Activated T-helper 17 cell treated with anti-CD3 and anti-CD28 coated beads, Interleukin-2, amount 50 U/mL, for 72 hours (primary cell): ENCODE measurements at places on chromosomes 4 and X.

DNA sequence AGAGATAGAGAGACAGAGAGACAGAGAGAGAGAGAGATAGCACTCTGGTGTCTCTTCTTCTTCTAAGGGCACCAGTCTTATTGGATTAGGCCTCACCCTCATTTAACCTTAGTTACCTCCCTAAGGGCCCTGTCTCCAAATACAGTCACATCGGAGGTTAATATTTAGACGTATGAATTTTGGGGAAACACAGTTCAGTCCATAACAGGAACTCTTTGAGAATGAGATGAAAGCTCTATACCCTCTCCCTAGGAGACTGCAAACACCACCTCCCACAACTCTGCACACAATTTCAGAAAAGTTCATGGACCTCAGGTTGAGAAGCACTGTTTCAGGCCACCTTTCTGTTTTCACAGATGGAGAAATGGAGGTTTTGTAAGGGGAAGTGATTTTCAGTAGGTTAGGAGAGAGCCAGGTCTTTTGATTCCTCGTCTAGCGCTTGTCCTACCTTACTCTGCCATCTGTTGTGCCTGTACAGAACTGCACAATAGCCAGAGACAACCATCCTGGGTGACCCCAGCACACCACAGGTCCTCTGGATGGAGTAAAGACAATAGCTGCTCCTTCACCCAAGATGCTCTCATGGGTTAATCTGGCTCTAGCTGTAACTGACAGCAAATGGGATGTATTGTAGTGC, 16.9 kb upstream of the LOC101059915 start:
- ATAC-seq = peak; percentile 82

GRCh38 chrX:43566170-43566569, 89.9 kb upstream of the MAOA start:
- ATAC-seq = no peak

- no peak for ATAC-seq
These were observed 247.1 kb upstream of the FSTL5 start for GRCh38 chr4:162410854-162411253.

DNA sequence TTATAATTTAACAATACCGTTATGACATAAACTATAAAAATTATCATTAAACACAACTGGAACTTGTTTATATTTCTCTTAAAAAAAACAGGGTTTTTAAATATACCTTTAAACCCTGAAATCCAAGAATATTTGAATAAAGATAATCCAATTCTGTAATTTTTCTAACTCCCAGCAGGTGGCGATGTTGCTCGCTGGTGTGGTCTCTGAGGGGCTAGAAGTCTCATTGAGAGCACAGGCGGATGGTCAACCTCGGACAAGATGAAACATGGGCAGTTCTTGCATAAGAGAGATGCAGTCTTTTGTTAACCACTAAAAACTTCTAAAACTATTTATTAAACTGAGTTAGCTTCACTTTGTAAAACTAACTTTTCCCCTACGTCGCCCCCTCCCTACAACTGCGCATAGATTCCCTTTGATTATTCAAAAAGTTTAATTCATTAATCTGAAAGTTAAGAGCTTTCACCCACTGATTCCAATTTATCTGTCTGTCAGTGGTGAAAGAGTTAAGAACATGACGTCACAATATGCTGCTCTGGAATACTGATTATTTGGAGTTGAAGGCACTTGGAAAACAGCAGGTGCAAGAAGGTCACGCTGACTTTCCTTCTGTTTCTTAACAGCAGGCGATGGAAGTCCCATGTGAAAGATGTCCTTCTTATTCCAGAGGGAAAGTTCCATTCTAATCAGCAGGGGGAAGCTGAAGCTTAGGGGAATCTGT, 29.5 kb downstream of the DMP1 start:
- no peak for ATAC-seq

DNA sequence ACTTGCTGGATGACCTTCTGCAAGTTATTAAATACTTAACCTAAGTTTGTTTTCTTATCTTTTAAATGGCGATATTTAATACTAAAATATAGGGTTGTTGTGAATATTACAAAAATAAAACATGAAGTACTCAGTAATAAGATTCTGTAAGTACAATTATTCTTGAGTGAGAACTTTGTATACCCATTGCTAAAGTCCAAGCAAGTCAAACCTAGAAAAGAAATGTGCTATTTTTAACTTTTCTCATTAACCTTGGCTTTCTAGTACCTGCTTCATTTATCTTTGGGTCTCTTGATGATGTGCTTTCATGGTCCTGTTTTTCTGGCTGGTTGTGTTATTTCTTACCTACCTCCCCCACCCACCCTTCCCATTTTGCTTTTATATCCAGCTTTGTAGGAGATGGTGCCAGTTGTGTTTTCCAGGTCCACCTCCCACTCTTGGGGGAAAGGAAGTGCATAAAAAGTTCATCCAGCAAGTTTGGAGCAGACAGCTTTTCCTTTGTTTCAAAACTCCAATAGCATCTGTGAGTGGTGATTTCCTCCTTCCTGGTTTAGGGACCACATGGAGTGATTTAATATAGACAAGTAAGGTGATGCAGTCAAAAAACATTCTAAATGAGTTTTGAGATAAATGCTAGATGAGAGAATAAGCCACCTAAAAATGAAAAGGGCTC, 7.5 kb upstream of the CXCL8 start:
- ATAC-seq = no peak

DNA sequence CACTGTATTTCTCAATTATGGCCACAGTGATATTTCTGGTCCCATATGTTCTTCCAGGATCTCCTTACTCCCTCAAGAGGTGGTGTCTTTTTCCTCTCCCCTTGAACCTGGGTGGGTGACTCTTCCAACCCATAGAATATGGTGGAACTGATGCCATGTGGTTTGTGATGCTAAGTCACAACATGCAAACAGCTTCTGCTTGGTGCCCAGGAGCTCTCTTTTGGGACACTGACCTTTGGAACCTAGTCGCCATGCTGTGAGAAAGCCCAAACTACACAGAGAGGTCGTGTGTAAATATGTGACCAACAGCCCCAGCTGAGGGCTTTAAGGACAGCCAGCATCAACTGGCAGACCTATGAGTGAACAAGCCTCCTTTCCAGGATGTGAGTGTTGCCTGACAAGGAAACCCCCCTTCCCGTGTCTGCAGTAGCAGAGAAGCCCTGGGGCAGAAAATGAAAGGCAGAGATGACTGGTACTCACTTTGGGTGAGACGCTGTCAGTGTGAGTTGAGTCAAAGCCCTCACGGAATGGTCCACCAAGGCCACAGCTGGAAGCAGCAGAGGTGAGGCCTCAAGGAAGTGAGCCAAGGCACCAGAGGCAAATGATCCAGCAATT, 223.4 kb downstream of the BCOR start:
- peak; percentile 86 for ATAC-seq

- ATAC-seq = no peak
These were observed 293.4 kb upstream of the BOD1L1 start for GRCh38 chr4:13920901-13921300.

DNA sequence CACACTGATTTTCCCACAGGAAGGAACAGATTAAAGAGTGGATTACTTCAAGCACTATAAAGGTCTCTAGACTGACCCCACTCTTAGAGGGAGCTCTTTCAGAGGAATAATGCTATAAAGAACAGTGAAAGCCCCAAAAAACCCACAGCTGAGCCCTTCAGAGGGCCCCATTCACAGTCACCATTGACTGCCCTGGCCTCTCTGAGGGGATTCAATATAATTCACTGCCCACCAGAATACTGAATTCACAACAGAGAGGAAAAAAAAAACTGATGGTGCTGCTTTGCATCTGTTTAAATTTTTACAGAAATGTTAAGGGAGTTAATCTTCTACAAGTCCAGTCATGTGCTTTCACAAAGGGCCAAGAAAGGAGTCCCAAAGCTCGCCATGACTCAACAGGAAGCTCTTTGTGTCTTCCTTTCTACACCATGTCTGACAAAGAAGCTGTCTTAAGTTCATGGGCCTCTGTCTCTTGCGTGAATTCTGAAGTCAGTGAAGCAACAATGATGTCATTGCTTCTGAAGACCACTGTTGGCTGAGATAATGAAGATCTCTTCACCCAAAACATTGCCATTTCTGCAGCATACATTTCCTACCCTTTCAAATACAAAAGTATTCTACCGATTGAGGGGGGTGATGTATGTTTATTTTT, 174.9 kb downstream of the ADAMTS3 start:
- no peak for ATAC-seq

GRCh38 chr4:163558539-163559044, 64.1 kb downstream of the TMA16 start:
- ATAC-seq = peak; percentile 42
